Smooth muscle cell of the brain vasculature (primary cell): ENCODE measurements at places on chromosomes 7 and 10.

DNA sequence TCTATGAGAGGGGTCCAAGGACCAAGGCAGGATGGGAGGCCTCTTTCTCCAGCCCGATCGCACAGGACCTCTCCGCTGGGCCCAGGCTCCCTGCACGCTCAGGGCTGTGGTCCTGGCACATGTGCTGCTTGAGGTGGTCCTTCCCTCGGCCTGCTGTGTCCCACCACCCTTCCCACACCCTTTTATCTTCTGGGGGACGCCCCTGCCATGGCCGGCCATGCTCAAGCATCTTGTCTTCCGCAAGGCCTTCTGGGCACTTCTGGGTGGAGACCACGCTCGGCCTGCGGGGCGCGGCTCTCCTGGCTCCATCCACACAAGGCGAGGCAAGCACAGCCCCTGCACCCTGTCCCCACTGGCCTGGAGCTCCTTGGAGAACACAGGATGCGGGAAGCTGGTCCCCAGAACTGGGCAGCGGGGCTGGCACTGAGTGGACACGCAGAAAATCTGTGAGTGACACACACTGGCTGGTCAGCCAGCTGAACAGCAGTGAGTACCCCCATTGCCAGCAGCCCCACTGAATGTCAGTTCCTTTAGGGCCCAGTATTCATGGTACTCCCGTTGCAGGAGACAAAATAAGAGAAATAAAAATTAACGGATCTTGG, 115.9 kb downstream of the TCERG1L start:
- no peak for DNase-seq

GRCh38 chr7:91918356-91918755, 22.3 kb upstream of the AKAP9 start:
- DNase-seq: no peak

DNA sequence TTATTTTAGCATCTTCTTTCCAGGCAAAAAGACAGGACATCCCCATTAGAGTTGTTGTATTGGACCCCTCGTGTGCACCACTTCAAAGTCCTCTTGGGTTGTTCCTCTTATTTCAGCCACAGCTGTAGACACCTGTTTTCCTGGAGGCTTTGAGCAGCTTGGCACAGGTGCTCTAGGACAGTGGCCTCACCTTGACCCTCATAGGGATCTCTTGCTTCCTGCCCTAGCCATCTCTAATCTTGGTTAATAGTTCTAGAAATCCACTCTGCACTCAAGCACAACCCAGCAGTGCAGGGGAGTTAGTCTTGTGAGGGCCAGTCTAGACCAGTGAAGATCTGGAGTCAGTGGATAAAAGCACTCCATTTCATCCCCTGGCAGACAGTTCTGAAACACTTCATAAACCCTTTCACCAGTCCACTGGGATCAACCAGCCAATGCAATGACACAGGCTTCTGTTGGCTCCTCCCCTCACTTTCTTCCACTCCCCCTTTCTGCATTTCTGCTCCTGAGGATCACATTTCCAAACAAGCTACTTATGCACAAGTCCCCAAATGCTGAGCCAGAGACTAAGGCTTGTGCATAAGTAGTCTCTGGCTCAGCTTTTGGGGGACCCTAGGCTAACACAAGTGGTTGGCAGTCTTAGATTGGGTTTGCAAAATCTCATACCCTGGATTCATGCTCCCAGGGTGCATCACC, 131.5 kb upstream of the LAMB4 start:
- no peak for DNase-seq

GRCh38 chr10:4656576-4657194, 169.3 kb upstream of the AKR1E2 start:
- no peak for DNase-seq
